ENCODE measurements at places on chromosomes 16 and 17. TPM values are rescaled to one million over a fixed set of nuclear protein-coding genes. Genes with fewer than 3 reads are reported as not detected.

Gene AOC2
- 2.5 TPM for total RNA-seq

Gene AOC3
- 0.31 TPM for total RNA-seq

Gene MLST8
- total RNA-seq = 18.5 TPM

Gene PIPOX
- 4.7 TPM for total RNA-seq

Gene C17orf50
- not detected for total RNA-seq

Gene TBC1D3H
- total RNA-seq = not detected

Measured in parietal lobe (tissue), 2 donors.